ENCODE measurements at places on chromosomes 7 and 10. TPM values are rescaled to one million over a fixed set of nuclear protein-coding genes. Genes with fewer than 3 reads are reported as not detected.

- no peak for DNase-seq
Measured at GRCh38 chr10:130470973-130471372, 334.8 kb downstream of the GLRX3 start.

GRCh38 chr10:124688386-124688785 is 55.8 kb downstream of the FAM53B start:
- peak; percentile 29 for DNase-seq

The SFMBT2 gene
- 18.0 TPM for total RNA-seq

DNA sequence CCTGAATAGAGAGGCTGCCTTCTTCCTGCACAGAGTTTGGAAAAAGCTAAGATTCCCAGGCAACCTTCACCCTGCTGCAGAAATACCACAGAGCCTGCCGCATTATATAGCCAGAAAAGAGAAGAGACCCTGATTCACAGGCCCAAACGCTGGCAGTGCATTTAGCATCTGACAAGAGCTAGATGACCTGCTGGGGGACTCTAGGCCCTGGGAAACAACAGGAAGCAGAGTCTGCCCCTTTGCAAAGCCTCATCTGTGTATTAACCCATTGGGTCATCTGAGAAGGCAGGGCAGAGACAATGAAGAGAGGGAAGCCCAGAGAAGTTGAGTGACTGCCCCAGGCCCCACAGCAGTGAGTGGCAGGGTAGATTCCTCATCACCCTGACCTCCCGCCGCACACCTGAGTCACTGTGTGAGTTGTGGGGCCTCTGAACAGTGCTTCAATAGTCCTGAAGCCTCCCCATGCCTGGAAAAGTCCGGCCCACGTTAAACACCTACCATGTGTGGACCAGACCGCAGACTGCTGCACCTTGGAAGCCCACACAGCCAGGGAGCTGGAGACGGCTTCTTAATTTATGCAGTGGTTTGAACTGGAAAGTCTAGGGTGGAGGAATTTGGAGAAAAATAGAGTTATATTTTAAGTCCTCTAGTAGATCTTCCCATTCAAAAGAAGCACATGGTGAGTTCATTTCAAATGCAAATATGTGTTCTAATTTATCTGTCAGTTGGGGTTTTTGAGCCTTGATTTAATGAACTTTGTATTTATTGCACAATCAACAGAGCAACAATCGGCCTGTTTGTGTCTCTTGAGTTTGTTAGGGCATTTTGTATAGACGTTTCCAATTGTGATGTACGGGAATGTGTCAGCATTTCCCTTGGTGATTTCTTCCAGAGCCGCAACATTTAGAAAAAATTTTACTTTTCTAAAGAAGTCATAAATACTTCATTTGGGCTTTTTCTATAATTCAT is 80.4 kb upstream of the GPR26 start:
- DNase-seq, result no peak

DNA sequence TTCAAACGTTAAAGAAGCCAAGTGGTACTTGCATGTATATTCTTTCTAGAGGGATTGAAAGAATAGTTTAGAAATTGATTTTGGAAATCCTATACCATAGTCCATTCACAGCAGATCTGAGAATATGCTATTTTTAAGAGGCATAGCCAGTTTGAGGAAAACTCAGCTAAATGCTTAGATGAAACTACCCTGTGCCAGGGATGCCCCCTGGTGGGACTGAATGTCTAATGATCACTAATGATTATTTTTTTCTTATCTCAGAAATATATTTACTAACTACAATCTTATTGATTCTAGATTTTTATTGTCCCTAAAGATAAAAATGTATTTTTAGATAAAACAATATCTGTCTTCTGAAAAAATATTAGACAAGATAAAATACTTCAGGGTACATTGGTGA is 844.9 kb upstream of the PHF14 start:
- DNase-seq, result no peak

The DNAH11 gene
- 4.2 TPM for total RNA-seq

The GPR146 gene
- 4.7 TPM for total RNA-seq

The TMEM225B gene
- total RNA-seq, result 0.58 TPM

DNA sequence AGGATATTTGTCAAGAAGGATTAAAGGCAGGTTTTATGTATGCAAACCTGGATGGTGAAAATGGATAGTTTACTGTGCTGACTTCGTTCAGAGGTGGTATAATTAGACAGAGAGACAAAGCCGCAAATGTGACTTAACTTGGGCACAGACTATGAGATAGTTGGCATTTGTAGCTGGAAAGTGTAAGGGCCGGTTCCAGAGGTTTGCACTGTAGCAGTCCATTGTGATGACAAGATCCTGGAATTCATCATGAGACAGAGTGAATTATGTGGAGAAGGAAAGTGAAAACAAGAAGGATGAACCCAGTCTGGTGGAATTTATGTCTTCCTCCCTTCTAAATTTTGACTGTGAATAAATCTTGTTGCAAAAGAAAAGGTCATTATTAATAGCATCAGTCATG is 139.0 kb downstream of the CNTNAP2 start:
- no peak for DNase-seq

GRCh38 chr10:132674311-132674710 is 111.6 kb downstream of the NKX6-2 start:
- DNase-seq, result no peak

The LRRC18 gene
- not detected for total RNA-seq

DNA sequence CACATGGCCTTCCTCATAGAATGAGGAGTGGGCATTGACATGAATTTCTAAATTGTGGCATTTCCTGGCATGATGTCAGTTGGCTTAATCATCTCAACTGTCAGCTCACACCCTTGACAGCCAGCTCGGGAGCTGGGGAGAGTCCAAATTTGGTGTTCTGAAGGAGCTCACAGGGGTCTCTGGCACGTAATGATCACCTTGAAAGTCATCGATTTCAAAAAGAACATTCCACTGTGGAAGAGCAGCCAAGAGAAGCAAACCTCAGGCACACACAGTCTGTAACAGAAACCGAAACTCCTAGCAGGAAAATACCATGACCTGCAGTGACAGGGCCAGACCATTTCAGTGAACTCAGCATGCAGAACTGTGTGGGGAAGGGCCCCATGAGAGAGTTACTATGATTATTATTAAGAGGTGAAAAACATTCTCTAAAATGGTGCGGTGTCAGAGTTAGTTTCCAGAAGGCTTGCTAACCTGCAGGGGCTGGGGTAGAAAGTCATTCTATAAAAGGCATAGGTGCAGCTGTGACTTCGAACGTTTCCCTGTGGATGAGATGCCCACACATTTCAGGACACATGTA is 26.4 kb upstream of the KLF6 start:
- DNase-seq, result peak; percentile 78

GRCh38 chr10:76396134-76396533 is 964.7 kb downstream of the LRMDA start:
- no peak for DNase-seq

- DNase-seq, result peak; percentile 37
Measured at GRCh38 chr7:119197877-119198527, 973.5 kb downstream of the ANKRD7 start.

GRCh38 chr10:13331646-13332045 is 16.4 kb downstream of the SEPHS1 start:
- DNase-seq, result no peak

GRCh38 chr10:79418886-79419595 is 26.4 kb downstream of the ZCCHC24 start:
- DNase-seq, result no peak

The FAM241B gene
- 9.6 TPM for total RNA-seq

GRCh38 chr10:124672181-124672638 is 72.0 kb downstream of the FAM53B start:
- DNase-seq, result no peak

The RBM17 gene
- total RNA-seq, result 246 TPM

DNA sequence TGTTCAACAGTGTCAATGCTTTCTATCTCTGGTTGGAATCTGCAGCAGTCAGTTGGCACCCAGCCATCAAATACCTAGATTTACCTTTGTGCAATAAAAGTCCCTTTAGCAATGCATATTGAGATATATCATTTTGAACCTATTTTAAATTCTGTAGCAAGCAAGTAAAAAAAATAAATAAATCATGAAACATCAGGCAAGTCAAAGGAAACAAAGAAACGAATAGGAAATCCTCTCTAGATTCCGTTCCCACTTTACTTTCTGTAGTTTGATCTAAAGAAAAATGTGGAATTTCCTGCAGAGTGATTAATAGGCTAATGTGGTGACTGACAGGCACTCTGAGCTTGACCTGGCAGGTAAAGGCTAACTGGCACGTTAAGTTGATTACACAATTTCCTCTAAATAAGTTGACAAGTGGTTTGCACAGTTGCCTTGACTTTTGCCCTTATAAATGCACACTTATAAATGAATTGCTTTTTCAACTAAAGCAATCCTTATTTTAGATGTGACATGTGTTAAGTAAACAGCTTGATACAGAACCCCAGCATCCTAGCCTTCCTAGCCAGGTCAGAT is 208.1 kb upstream of the TCF7L2 start:
- DNase-seq, result no peak

The ADAM12 gene
- 1.2 TPM for total RNA-seq

DNA sequence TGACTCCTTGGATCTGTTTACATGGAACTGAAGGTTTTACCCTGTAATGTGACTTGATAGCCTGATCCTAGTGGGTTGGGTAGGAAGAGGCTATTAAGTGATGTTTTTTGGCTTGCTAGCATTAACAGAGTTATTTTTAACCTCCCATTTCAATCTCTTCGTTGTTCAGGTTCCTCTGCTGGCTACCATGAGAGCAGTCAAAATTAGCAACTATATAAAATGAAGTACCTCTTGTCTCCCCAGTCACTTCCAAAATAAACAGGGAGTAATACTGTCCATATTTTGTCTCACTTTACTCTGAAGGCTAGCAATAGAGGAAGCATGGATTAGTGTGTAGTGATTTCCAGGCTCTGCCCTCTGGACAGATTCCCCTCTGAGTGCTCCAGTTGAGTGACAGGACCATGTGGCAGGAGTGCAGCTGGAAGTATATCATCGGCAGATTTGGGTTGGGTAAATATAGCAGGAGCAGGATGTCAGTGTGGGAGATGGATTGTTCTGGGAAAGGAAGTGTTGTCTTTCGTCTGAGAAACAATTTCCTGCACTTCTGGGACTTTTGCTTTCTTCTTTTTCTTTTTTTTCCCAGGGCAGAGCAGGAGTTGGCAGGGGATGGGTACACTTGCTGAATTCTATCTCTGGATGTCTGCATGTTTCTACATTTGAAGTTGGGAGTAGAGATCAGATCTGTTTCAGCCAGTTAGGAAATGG is 35.2 kb downstream of the GBF1 start:
- no peak for DNase-seq

DNA sequence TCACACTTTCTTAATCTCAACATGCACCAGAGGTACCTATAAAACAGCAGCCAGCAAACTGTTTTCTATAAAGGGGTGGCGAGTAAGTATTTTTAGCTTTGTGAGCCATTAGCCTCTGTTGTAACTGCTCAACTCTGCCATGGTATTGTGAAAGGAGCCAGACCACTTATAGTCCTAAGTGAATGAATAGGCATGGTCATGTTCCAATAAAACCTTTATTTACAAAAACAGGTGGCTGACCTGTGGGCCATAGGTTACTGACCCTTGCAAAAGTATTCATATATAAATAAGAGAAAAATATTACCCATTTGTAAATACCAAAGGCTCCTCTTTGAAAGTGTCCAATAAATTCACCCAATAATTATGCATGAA is 50.3 kb downstream of the ICA1 start:
- no peak for DNase-seq

DNA sequence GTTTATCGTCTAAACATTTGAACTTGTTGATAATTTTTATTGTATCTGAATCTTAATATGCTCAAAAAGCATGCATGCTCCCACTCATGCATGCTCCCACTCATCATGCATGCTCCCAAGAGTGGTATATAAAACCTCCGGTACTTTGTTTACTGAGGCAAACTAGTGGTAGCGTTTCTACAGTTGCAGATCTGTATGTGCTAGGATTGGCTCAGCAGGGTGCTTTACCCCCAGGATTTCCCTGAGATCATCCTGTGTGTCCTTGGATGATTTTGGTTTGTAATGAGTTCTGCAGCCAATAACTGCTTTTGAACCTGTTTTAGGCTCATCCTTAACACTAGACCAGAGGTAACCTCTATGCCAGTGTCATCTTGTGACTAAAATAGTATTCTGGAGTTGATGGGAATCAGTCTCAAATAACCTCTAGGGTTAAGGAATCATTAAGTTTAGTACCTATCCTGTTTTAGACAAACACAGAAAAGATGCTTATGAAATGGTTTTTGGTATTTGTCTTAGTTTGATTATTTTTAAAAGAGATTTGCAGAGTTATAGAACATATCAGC is 40.4 kb downstream of the PHTF2 start:
- no peak for DNase-seq

The FAM25A gene
- not detected for total RNA-seq

- peak; percentile 78 for DNase-seq
Measured at GRCh38 chr7:155962191-155962967, 150.1 kb upstream of the SHH start.

DNA sequence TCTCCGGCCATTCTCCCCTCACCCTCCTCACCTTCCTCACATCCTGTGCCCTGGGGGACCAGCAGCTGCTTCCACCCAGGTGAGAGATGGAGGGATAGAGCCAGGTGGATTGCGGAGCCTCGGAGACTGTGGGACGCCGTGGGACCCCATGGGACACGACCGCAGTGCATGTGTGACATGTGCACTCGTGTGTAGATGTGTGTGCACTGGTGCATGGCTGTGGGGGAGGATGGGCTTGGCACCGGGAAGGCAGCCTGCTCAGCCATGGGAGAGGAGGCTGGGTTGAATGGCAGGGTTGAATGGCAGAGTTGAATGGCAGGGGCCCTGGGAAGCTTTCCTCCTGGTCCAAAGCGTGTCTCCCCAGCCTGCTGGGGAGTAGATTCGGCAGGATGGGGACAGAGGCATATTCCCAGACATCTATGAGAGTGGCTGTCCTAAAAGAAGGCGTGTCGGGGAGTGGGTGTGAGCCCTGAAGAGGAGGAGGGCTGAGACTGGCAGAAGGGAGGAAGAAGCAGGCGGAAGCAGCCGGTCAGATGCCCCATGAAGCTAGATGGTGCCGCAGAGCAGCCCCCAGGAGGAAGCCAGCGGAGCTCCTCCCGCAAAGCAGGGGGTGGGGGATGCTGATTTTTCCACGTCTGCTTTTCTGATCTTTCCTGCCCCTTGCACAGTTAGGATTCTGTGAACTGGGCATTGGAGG is 815 bp downstream of the GIMAP8 start:
- DNase-seq, result peak; percentile 84

DNA sequence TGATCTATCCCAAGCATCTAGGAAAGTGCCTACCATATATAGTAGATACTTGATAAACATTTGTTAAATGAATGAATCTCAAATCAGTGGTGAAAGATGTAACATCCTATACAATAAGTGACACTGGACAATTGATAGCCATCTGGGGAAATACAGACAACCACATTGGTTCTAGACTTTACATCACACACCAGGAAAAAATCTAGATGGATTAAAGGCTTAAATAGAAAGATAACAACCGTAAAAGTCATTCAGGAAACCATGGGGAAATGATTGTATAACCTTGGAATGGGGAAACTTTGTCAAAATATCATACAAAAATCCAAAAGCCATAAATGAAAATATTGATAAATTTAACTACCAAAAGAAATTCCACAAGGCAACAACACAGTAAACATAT is 7.0 kb upstream of the GARIN1A start:
- DNase-seq, result no peak

The SPDYE16 gene
- total RNA-seq, result 0.18 TPM

DNA sequence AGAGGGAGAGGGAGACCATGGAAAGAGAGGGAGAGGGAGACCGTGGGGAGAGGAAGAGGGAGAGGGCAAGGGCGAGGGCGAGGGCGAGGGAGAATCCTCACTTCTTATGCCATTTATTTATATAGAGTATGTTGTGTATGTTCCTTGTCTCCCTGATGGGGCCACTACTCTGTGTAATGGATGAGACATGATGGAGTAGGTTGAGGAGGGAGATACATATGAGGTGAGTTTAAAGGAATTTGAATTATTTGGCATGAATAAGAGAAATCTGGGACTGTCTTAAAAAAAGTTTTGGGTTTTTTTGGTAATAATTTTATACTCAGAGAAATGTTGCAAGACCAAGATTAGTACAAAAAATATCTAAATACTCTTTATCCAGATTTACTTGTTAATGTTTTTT is 20.1 kb downstream of the CCSER2 start:
- DNase-seq, result no peak
